ENCODE measurements at places on chromosomes 12 and 14. TPM values are rescaled to one million over a fixed set of nuclear protein-coding genes. Genes with fewer than 3 reads are reported as not detected.

Gene IFI27
- polyA plus RNA-seq = 6.4 TPM

DNA sequence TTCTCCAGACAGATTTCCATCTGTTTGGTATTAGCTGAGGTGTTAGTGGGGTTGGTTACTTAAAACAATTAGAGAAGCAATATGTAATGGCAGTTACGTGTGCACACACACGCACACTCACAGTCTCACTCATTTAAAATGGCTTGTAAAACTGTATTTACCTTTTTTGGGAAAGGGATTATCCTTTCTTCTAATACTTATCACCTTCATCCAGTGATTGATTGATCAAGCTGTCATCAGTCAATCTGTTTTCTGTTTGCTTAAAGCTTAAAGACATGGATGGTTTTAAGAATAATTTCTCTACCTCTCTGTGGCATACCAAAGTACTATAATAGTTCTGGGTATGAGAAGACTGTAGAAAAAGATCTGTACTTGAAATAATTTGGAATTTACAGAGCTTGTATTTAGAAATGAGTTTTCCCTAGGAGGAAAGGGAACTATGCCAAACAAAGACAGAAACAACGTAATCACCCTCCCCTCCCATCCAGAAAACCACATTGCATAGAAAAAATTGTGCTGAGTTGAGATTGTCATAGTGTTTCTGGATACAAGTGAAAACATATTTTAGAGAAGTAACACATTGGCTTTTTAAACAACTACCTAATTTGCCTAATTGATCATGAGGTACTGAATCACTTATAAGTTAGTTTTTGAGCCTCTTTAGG, 455.8 kb downstream of the PCNX1 start:
- DNase-seq = no peak

DNA sequence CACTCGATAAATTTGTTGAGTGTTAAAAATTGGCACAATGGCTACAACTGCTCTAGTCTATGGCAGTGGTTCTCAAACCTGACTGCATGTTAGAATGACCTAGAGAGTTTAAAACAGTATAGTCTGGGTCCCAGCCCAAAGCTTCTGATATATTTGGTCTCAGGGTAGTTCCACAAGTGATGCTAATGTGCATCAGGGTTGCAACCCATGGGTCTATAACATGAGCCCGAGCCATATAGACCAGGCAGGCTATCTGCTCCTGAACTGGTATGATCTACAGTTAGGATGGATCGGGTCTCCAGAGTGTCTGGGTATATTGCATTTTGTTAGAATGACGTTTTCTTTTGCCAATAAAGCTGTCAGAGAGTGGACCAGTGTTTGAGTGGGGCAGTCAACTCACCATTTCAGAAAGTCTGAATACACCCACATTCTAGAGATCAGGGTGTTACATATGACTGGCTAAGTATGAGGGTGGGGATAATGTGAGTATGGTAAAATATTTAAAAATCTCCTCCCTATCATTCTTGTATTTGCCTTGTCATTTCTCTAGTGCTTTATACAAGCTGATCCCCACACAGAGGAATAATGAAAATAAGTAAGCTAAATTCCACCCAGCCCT, 80.9 kb downstream of the FRMD6 start:
- no peak for DNase-seq

DNA sequence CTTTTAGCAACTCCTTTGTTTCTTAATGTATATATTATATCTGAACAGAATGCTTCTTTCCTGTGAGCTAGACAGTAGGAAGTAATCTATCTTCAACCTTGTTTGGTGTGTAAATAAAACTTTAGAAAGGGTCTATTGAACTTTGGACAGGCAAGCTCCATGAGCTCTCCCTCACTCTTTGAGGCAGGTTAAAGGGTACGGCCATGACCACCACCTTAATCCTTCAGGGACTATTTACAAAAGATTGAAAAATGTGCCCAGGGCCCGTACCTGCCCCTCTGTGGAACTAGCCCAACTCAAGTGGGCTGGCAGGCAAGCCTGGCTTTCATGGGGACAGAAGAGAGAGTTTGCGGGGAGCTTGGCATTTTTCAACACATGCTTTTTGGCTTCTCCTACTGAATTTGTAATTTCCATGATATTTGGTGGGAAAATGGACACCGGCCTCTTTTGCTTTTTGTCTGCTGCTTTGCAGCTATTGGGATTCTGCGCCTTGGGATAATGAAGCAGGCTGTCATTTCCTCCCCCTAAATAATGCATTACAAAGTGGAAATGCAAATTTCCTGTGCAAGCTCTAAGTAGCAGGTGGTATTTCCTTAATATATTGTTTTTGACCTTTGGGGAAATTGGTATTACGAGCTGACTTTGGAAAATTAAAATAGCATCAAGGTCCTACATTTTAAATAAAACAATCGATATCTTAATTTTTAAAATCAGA, 106.0 kb downstream of the HMGA2 start:
- DNase-seq = no peak

DNA sequence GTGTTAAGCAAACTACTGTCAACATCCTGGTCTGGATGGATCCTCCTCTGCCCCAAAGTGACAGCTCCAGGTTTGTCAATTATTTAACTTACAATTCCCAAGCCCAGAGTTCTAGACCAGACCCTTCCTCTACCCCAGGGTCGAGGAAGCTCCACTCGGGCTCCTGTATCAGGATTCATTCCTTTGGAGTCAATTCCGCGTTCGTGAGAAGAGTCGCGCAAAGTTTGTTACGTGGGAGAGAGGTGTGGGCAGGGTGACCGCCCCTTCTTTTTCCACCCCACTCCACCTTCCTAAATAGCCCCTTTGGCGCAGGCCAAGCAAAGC, 479 bp downstream of the SEL1L start:
- no peak for DNase-seq

GRCh38 chr12:108093209-108093608, 35.9 kb upstream of the WSCD2 start:
- DNase-seq = no peak

GRCh38 chr14:41362139-41362538, 244.5 kb upstream of the LRFN5 start:
- no peak for DNase-seq

- no peak for DNase-seq
Measured at GRCh38 chr12:46473634-46474329, 101.2 kb upstream of the SLC38A2 start.

Gene ANG
- 3.8 TPM for polyA plus RNA-seq

Gene SLC35F4
- 3.1 TPM for polyA plus RNA-seq

Gene BMP4
- 40.8 TPM for polyA plus RNA-seq

GRCh38 chr14:75487155-75487671, 35.1 kb upstream of the BATF start:
- no peak for DNase-seq

Gene PZP
- 0.47 TPM for polyA plus RNA-seq
